ENCODE measurements at places on chromosomes 6 and 20.

DNA sequence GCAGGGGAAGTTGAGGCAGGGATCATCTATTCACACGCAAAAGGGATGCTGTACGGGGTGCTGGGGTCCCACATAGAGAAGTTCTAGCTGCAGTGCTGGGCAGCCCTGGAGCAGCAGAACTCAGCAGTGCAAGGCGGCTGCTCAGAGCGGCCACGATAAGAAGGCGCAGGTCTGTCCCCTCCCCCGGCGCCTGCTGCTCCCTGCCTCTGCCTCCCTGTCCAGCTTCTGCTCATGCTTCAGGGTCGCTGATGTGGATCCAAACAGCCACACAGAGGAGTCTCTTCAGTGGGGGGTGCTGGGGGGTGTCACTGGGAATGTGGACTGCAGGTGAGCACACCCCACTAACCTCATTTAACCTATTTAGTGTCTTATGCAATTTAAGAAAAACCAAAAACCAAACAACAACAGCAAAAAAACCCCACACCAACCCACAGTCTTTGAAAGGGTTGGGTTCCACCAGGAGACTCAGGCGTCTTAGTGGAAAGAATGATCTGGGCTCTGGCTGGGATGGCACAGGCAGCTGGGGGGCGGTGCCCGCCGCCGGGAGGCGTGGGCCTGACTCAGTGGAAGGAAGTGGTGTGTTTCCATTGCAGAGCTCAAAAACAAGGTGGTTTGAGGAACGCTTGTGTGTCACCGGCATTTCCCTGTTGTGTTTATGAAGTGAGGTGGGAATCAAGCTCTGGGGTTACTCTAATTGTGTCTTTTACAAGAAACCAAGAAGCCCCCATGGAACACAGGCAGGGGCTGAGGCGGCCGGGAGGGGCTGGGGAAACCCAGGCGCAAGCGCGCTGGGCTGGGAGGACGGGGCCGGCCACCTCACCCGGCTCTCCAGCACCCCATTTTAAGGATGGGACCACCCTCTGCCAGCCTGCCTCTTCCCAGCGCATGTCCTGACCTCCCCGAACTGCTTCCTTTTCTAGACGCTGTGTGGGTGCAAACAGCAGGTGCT lies 55.1 kb downstream of the IRF4 start:
- peak; percentile 95 for DNase-seq

DNA sequence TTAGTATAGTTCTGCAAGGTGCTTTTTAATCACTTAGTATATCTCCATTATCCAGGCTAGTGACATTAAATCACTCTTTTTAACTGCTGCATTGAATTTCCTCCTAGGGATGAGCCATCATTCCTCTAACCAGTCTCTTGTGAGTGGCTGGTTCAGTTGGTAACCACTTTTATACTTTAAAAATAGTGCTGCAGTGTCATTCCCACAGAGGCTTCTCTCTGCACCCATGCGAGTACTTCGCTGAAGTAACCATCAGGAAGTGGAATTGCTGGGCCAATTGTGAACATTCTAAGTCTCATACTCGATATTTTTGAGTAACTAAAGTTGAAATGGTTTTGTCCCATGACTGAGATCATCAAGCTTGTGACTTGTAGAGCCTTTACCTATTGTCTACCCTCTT lies 2.1 kb downstream of the BTN3A2 start:
- no peak for DNase-seq

- DNase-seq, result no peak
Observed at GRCh38 chr20:44738813-44739477, 6.7 kb upstream of the KCNK15 start.

DNA sequence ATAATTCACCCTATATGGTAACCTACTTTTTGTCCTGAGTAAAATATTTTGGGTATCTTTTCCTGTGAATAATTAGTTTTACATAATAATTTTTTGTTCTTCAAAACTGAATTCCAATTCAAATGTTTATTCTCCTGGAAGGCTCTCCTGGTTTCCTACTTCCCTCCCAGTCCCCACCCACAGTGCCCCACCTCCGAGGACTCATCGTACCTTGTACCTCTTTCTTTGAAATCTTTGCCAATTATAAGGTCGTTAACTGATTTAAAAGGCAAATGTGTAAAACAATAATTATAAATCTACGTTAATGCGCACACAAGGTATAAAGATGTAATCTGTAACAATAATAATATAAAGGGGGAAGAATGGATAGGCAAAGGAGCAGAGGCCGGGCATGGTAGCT lies 40.5 kb upstream of the VEGFA start:
- no peak for DNase-seq

GRCh38 chr6:17103715-17104114 lies 1.9 kb downstream of the STMND1 start:
- no peak for DNase-seq

DNA sequence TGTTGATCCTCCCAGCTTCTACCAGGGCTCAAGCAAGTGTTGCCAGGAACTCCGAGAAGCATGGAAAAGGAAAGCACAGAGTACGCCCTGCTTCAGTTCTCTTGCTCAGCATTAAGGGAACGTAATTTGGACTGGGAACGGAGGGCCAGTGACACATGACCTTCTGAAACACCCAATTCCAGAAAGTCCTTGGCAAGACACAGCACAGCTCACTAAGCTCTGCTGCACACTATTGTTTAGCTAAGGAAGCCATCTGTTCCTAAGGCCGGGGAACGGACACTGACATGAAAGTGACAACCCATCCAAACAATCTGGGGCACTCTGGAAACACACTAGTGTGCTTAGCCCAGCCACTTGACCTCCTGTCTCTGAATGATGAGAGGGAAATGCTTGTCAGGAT lies 56.9 kb upstream of the NXT1 start:
- no peak for DNase-seq

DNA sequence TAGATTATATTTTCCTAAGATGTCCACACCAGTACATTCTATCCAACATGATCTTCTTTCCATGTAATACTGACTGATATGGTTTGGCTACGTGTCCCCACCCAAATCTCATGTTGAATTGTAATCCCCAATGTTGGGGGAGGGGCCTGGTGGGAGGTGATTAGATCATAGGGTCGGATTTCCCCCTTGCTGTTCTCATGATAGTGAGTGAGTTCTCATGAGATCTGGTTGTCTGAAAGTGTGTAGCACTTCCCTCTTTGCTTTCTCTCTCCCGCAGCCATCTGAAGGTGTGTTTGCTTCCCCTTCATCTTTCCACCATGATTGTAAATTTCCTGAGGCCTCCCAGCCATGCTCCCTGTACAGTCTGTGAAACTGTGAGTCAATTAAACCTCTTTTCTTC lies 12.2 kb upstream of the HBS1L start:
- no peak for DNase-seq

GRCh38 chr20:2051946-2052345 lies 49.7 kb upstream of the STK35 start:
- DNase-seq, result no peak

GRCh38 chr6:158808442-158808833 lies 10.7 kb downstream of the EZR start:
- no peak for DNase-seq

DNA sequence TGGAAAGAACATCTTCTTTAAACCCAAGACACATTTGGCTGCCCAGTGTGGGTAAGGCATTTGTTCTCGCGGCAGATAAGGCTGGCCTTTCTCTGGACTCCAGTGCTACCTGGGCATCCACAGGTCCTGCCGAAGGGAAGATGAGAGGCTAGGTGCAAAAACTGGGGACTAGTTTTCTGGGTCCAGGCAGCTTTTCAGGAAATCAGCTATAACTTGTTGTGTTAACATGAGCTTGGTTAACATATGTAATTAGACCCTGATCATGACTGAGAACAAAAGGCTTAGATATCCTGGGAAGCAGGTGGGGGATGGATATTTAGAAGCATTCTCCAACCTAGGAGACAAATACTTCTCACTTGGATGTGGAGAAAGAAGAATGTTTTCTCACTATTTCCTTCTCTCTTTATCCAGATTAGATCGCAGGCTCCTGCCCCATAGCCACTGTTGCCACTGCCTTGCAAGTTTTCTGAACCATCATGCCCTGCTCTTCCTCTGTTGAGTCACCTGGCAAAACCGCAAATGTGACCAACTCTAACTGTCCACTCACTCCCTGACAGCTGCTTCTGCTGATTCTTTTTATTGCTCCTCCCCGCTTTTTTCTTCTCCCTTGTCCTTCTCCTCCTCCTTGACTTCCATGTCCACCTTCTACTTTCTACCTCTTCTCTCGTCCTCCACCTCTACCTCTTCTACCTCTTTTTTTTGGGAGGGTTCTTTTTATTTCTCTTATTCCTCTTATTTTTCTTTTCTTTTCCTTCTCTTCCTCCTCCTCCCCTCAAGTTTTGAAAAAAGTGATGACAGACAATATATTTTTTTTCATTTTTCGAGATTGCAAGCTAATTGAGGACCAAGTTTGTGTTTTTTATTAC lies 258.1 kb downstream of the UTRN start:
- DNase-seq, result no peak

- no peak for DNase-seq
Observed at GRCh38 chr6:44216677-44217331, at the start of gene MYMX. Gene MYMX (plus strand): TSS chr6:44216926. CDS start chr6:44217472, 546 bp downstream.

DNA sequence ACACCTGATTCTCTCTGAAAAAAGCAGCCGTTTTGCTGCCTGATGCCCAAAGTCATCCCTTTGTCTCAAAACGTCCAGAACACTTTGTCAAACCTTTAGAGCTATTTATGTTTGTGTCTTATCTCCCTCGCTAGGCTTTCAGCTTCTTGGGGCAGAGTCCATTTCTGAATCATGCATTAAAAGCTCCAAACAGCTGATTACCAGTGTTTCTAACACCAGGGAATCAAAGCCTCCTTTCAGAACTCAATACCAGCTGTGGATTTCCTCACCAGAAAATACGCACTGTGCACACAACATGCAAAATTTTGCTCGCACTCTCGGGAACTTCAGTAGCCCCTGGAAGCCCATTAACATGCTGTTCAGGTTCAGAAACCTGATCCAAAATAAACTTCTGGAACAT lies 333.3 kb downstream of the HACE1 start:
- no peak for DNase-seq

- no peak for DNase-seq
Observed at GRCh38 chr6:72382602-72383529, 239.0 kb upstream of the KCNQ5 start.

- peak; percentile 73 for DNase-seq
Observed at GRCh38 chr6:31497531-31498476, at the start of gene MICB. Gene MICB (plus strand): TSS chr6:31498145. CDS start chr6:31498194, 49 bp downstream.

DNA sequence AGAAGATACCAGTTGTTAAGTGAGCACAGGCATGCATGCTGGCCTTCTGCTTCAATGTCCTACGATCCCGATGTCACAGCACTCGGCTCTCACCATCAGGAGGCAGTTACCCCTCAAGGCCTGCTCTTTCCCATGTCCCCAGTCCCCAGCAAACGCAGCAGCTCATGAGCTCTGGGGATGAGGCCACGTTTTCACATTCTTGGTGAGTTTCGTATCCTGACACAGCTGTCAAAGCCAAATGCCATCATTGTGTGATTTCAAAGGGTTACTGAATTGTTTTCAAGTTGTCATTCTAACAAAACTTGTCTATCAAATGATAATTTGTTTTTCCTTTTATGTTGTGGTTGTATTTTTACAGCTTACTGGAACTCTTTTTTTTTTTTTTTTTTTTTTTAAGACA lies 226.9 kb upstream of the KCNG1 start:
- no peak for DNase-seq

DNA sequence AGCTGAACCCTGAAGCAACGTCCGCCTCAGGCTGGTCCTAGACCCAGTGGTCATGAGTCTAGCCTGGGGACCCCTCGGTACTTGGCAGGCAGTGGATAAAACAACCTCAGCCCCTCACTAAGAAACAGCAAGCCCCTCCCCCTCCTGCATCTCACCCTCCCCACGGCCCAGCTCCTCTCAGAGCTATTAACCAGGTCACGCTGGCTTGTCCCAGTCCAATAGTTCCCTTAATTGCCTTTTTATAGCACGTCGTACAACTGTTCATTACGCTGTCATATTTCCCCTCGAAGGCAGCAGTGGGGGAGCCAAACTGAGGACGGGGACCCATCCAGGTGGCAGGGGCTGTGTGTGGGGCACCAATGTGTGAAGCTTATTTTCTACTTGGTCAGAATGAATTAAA lies 8.6 kb upstream of the SLC32A1 start:
- no peak for DNase-seq

- no peak for DNase-seq
Observed at GRCh38 chr6:113909224-113909856, 52.2 kb downstream of the MARCKS start.

- DNase-seq, result no peak
Observed at GRCh38 chr6:75748003-75748742, 866 bp upstream of the MYO6 start.

- DNase-seq, result no peak
Observed at GRCh38 chr6:88369262-88369661, 203.1 kb upstream of the CNR1 start.

DNA sequence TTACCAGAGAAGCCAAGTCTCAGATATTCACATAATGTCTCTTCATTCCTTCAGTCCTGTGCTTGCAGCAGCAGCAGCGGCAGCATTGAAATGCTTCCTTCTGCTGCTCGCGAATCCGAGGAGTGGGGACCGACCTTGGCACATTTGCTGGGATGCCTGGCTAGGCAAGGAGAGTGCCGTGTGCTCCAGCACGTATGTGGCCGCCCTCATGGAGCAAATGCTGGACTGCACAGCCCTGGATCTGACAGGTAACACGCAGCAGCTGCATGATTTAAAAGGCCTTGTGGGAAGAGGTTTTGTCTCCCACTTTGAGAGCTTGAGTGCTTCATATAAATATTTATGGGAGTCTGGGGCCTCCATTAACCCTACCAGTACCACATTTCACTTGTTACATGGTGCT lies 9.9 kb downstream of the MAFB start:
- no peak for DNase-seq

DNA sequence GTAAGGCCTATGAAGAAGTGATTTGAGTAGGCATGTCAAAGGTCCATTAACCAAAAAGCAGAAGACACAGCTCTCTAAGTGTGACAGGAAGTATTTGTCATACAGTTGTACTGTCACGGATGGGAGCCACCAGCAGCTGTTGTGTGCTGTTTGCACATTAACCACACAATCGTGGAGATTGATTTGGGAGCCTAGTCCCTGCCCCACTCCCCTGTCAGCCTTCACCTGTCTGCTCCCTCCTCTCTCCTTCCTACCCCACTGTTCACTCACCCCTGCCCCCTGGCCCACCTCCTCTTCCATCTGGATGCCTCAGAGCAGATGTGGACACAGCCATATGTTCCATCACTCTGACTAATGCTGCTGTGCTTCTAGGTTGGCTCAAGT lies 124.7 kb upstream of the SPACA1 start:
- DNase-seq, result no peak

DNA sequence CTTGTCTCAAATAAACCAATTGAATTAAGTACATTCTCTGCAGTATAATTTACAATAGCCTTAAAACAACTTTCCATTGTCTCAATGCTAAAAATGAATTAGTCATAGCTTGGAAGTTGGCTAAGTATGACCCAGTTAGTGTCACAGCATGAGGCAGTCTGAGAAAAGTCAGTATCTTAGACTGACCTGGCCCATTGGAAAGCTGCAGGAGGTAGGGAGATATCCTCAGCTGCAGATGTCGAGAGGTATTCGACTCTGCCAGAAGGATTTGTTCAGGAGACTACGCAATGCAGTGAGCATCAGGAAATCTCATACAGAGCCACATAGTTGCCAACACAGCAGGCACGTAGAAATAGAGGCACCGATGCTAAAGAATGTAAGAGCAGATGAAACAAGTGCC lies 350.9 kb upstream of the NRSN1 start:
- DNase-seq, result no peak
